ENCODE measurements at places on chromosomes 3 and 15.

DNA sequence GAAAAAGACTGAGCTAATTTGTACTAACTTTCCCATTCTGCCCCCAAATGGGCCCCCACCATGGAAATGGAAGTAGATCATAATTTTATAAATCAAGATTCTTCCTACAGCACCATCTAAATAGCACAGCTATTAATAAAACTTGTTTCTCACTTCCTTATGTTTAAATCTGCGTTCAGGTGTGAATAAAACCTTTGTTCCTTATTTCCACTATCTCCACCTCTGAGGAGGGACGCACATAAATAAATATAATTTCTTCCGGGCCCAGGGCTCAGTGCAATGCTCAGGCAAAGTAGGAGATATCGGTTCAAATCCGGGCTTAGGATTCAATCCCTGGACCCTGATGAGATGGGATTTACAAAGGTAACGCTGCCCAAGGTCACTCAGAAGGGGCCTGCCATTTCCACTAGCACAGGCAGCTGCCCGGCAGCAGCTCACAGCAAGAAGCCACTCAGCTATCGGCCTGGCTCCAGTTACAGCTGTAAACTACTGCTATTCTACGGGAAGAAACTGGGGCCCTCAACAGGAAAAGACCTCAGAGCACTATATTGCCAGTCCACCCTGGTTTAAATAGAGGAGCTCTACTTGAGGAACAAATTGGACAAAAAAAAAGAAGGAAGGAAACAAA lies 52.5 kb downstream of the FOXP1 start:
- no peak for DNase-seq

GRCh38 chr3:24565053-24565452 lies 70.4 kb upstream of the THRB start:
- no peak for DNase-seq

- DNase-seq = no peak
Measured at GRCh38 chr3:53166781-53167291, 5.8 kb downstream of the PRKCD start.

DNA sequence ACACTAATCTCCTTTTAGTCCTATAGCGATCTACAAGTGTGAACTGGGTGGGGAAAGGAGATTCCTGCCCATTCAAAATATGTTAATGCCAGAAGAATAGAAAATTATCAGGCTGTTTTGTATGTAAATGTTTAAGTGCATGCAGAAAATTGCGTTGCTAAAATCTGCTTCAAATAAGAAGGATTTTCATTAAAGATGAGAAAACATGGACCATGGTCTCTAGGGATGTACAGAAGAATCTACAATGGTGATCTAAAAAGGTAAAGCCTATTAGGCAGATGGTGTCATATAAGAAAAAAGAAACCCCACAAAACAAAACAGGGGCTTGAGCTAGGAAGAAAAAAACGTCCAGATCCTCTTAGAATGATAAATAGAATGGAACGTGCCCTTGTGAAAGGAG lies 287.5 kb upstream of the ROBO1 start:
- no peak for DNase-seq

DNA sequence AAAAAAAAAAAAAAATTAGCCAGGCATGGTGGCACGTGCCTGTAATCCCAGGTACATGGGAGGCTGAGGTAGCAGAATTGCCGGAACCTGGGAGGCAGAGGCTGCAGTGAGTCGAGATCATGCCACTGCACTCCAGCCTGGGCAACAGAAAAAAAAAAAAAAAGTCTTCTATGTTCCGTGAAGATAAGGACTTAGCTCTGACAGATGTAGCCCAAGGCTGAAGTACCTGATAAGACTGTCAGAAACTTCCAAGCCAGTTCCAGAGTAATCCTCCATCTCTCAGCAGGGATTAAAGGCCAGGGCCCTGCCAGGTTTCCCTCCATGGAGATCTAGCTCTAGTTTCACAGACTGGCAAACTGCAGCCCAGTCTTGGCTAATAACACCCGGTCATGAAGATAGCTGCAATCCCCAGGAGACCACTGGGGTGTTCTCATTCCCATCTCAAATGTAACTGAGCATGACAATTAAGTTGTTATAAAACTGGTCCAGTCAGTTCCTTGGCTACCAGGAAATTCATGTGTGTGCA lies 8.5 kb downstream of the CDCP1 start:
- DNase-seq = no peak

- DNase-seq = peak; percentile 95
Measured at GRCh38 chr3:184543843-184544512, 17.6 kb upstream of the EPHB3 start.

DNA sequence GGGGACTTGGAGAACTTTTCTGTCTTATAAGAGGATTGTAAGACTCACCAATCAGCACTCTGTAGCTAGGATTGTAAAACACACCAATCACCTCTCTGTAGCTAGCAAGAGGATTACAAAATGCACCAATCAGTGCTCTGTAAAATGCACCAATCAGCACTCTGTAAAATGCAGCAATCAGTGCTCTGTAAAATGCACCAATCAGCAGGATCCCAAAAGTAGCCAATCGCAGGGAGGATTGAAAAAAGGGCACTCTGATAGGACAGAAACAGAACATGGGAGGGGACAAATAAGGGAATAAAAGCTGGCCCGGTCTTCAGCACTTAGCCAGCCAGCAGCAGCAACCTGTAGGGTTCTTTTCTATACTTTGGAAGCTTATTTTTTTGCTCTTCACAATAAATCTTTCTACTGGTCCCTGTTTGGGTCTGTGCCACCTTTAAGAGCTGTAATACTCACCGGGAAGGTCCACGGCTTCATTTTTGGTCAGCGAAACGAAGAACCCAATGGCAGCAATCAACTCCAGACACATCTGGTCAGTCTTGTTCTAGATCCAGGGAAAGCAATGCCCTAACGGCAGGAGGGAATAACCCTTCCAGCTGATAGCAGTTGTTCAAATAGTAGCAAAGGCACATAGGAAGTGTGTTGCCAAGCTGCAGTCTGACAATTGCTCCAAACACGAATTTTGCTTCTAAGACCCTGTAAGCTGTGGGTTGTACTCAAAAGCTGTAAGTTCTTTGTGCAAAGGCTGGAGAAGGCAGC lies 135.6 kb downstream of the TJP1 start:
- no peak for DNase-seq

GRCh38 chr15:48367483-48367882 lies 36.3 kb downstream of the DUT start:
- no peak for DNase-seq

GRCh38 chr15:64045774-64046420 lies 388 bp downstream of the DAPK2 start:
- peak; percentile 13 for DNase-seq

DNA sequence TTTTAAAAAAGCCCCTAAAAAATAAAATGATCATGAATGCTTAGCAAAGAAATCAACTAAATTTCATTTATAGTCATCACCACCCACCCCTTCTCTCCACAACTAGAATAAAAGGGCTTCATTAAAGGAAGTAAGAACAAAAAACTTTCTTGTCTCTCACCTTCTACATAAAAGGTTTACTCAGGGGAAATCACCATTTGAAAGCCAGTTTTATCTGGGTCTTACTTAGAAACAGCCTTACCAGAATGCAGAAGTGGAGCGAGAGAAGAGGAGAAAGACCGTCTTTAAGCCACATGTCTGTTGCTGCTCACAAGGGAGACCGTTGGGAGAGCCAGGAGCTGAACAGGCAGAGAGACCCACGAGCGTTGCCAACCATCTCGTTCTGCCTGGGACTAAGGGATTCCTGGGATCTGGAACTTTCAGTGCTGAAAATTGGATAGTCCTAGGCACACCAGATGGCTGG lies 350.1 kb upstream of the PROK2 start:
- no peak for DNase-seq

- no peak for DNase-seq
Measured at GRCh38 chr3:14231145-14231990, 52.8 kb downstream of the LSM3 start.

DNA sequence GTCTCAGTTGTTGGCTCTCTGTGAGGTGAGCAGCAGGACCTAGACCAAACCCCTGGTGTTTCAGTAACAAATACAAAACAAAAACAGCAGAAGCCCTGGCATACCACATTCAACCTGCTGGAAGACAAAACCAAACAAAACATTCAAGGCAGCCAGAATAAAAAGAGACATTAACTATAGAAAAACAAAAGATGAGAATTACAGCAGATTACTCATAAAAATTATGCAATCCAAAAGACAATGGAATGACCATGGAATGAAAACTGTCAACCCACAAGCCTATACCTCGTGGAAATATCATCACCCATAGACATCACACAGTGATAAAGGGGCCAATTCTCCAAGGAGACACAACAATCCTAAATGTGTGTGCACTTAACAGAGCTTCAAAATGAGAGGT lies 106.0 kb upstream of the IQSEC1 start:
- DNase-seq = no peak

GRCh38 chr3:39147711-39148434 lies 5.5 kb downstream of the CSRNP1 start:
- DNase-seq = peak; percentile 43

GRCh38 chr3:73351423-73352071 lies 273.2 kb downstream of the PDZRN3 start:
- DNase-seq = no peak

DNA sequence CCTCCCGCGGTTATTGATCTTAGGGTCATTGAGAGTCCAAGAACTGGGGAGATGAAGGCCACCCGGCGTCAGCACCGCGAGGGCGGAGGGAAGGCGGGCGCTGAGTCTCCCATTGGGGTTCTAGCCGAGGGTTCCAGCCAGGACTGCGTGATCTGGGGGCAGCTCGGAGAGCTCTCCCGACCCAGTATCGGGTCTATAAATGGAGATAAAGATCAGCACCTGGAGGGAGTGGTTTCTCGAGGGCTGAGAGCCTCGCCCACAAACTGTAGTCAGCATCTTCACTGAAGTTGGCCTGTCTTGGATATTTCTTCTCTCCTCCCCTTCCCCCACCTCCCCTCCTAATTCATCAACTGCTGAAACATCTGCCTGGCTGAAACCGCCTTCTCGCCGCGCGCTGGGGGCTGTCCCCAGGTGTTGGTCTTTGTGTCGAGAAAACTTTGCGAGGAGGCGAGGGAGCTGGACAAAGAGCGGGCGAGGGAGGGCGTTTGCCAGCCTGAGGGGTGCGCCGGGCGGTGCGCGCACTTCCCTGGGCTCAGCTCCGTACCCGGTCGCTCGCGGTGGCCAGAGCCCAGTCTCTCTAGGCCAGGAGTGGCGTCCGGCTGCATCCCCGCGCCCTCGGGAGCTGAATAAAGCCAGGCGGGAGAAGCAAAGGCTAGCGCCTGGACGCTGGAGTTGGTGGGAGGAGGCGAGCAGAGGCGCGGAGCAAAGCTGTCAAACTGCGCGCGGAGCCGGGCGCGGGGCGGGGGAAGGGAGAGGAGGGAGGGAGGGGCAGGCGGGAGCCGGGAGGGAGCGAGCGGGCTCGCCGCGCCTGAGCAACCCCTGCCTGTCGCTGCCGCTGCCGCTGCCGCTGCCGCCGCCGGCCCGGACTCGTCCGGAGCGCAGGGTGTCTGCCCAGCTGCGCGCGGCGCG lies at the start of gene ST8SIA2:
ST8SIA2 (plus strand) TSS at position 811 of the 909 bp plus-strand sequence. CDS start 184 bp downstream, outside the sequence.
- peak; percentile 86 for DNase-seq

- peak; percentile 84 for DNase-seq
Measured at GRCh38 chr15:97692301-97693015, 268.0 kb upstream of the ARRDC4 start.

DNA sequence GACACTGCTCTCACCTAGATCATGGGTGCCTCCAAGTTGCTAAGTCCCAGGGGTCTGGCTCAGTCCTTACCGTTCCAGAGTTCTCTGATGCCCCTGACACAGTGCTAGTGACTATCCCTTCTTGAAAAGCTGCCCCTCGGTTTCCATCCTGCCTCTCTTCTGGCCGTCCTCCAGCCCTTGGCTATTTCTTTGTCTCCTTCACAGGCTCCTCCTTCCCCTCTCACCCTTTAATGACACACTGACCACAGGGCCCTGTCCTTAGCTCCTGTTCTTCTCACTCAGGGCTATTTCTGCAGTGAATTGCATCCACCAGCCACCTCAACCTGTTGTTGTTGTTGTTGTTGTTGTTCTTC lies 31.1 kb downstream of the SLC28A1 start:
- DNase-seq = no peak

- DNase-seq = peak; percentile 44
Measured at GRCh38 chr3:69085168-69085832, 563 bp downstream of the ARL6IP5 start.

- no peak for DNase-seq
Measured at GRCh38 chr3:160637086-160637485, 39.9 kb upstream of the ARL14 start.

- DNase-seq = no peak
Measured at GRCh38 chr15:69958496-69959084, 139.1 kb downstream of the TLE3 start.

DNA sequence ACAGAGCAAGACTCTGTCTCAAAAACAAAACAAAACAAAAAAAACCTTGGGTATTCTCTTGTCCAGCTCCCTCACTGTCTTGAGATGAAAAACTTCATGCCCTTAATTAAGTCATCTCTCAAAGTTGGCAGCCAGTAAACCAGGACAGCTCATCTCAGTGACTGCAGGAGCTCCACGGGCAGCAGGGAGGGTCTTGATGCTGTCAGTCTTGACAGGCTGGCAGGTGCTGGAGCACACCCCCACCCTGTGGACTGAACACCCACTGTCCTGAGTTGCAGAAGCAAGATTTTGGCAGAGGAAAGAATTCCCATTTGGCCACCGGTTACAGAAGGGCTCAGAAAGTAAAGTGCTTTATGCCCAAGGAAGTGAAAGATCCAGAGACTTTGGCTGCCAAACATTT lies 8.0 kb downstream of the DNAJA4 start:
- peak; percentile 26 for DNase-seq

GRCh38 chr15:62649793-62650420 lies 392.6 kb upstream of the TPM1 start:
- no peak for DNase-seq

DNA sequence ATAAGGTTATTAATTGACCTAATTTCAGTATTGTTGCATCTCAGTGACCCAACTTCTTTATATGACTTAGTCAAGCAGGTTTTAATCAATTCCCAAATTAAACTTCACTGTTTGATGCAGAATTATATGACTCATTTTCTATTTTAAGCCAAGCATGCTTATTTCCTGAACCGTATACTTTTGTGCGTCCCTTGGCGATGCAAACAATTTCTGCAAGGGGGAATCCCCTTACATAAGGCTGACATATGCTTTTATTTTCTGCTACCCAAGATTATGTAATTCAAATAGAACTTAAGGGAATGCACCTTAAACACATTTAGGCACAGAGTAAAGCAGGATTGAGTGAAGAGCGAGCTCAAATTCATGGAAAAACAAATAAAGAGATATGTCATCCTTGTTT lies 303.9 kb downstream of the PDCD6IP start:
- DNase-seq = peak; percentile 18

DNA sequence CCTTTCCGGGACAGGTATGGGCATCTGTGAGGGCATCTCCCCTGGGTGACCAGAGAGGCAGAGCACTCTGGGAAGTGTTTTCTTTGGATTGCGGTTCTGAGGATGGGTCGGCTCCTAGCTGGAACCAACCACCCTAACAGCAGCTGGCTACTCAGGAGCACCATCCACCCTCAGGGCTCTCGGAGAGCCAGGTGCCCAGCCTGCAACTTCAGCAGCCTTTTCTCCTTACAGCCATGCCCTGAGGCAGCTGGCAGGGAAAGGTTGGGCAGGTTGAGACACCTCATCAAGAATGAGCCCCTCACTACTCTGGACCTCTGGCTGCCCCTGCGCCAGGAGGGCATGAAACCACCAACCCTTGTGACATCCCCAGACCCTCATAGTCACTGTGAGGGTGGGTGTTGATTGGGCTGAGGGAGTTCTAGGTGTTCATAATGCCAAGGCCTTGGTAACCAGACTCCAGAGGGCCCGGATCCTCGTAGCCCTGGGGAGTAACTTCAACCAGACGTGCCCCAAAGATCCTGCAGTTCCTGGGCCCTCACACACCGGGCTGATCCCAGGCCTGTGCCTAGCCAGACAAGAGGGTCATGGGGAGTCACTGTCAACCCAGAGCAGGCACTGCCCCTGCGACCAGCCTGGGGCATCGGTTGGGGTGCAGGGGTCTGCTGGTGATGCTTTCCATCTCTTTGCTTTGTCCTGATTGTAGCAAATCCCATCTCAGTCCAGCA lies 114.4 kb upstream of the ABHD17C start:
- DNase-seq = no peak
